B cell (primary cell): ENCODE measurements at places on chromosomes 2 and 18. TPM values are rescaled to one million over a fixed set of nuclear protein-coding genes. Genes with fewer than 3 reads are reported as not detected.

The DUSP2 gene
- polyA plus RNA-seq: 323 and 433 TPM in 2 replicates

GRCh38 chr2:109087055-109087663, 41.8 kb upstream of the SH3RF3 start:
- no peak for DNase-seq

DNA sequence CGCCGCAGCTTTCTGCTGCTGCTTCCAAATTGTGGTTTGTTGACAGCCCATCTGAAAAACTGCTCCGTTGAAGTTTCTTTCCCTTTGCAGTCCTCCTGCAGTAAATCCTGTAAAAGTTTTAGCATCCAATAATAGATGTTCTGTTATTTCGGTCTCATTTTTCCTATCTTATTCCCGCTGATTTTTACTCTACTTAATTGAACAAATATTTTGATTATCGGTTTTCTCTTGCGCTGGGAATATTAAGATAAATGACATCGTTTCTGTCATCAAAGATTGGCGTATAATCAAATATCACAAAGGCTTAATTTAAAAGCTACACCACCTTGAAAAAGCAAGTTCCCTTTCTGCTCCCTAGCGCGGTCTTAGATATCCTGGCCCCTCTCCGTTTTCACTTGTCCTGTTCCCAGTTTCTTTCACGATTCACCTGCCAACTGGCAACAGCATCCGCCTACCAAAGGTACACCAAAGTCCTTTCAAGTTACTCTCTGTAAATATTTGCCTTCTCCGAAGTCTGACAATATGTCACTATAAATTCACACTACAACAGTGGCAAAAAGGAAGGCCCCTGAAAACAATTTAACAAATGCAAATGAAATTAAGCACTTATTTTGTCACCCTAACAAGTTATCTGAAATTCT, 1.0 kb upstream of the STRN start:
- peak; percentile 36 for DNase-seq

GRCh38 chr2:1024981-1025380, 74.3 kb downstream of the SNTG2 start:
- no peak for DNase-seq

DNA sequence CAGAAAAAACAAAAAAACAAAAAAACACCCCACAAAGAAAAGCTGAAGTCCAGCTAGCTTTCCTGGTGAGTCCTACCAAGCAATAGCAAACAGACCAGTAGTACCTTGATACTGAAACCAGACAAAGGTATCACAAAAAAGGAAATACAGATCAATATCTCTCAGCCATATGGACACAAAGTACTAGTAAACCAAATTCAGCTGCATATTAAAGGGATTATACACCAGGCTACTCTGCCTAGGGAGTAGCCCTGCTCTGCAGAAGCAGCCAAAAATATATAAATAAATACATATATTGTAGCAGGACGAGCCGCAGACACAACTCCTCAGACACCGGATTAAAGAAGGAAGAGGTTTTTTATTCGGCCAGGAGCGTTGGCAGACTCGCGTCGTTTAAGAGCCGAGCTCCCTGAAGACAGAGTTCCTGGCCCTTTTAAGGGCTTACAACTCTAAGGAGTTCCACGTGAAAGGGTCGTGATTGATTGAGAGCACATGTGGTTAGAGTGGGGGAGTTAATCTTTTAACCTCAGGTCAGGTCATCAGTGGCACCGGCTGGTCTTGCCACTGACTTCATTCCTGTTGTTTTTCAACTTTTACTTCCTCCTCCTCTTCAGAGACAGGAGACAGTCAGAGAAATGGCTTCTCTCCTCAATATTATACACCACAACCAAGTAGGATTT, 38.4 kb upstream of the DTNB start:
- peak; percentile 21 for DNase-seq

GRCh38 chr2:4965556-4966320, 726.4 kb upstream of the SOX11 start:
- DNase-seq: no peak

The DYNAP gene
- not detected in 2 replicates for polyA plus RNA-seq

- no peak for DNase-seq
Measured at GRCh38 chr2:236168110-236169080, at the start of gene GBX2. GBX2 (minus strand) TSS chr2:236168386; CDS start chr2:236167971, 415 bp downstream.

The TMEM37 gene
- polyA plus RNA-seq: not detected in 2 replicates

GRCh38 chr2:227862227-227862740, 9.1 kb upstream of the DAW1 start:
- peak; percentile 42 for DNase-seq
